ENCODE measurements at places on chromosomes 11 and 22.

- DNase-seq: no peak
These were observed 103.0 kb downstream of the FBXO7 start for GRCh38 chr22:32577591-32577990.

DNA sequence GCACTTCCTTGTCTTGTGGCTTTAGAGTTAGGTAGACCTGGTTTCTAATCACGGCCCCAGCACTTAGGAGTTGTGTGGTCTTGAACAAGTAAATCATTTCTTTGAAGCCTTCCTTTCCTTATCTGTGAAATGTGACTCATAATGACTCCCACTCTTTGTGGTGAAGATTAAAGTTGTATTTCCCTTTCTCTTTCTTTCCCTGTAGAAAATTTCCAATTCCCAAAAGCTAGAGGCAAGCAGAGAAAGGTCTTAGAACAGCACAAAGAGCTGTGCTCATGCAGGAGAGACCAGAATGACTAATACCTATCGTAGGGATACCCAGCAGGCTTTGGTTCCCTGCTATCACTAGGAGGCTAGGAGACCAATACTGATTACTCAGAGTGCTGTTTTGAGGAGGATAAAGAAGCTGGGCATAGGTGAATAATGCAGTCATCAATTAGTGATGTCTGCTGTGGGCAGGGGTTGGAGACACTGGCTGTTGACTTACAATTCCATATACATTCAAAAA lies 270.7 kb upstream of the SYN3 start:
- no peak for DNase-seq

DNA sequence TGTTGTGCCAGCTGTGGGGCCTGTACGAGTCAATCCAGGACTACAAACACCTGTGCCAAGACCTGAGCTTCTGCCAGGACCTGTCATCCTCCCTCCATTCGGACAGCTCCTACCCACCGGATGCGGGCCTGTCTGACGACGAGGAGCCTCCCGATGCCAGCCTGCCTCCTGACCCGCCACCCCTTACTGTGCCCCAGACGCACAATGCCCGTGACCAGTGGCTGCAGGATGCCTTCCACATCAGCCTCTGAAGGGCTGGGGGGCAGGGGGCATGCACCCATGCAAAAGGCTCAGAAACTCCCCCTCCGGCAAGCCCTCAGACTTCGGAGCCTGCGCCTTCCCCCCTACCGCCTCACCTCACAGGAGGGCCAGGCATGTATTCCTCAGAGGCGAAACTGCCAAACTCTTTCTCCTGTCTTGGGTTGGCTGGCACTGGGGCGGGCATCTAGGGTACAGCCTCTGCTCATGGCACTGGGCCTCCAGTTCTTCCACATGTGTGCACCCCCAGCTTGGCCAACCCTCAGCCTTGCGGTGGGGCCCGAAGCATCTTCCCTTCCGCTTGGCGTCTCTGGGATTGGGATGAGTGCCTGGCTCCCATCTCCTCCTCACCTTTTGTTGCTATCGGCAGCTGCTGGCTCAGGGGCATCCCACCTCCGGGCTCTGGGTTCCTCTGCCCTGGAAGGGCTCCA lies 1.2 kb downstream of the FAM89B start:
- DNase-seq: no peak

DNA sequence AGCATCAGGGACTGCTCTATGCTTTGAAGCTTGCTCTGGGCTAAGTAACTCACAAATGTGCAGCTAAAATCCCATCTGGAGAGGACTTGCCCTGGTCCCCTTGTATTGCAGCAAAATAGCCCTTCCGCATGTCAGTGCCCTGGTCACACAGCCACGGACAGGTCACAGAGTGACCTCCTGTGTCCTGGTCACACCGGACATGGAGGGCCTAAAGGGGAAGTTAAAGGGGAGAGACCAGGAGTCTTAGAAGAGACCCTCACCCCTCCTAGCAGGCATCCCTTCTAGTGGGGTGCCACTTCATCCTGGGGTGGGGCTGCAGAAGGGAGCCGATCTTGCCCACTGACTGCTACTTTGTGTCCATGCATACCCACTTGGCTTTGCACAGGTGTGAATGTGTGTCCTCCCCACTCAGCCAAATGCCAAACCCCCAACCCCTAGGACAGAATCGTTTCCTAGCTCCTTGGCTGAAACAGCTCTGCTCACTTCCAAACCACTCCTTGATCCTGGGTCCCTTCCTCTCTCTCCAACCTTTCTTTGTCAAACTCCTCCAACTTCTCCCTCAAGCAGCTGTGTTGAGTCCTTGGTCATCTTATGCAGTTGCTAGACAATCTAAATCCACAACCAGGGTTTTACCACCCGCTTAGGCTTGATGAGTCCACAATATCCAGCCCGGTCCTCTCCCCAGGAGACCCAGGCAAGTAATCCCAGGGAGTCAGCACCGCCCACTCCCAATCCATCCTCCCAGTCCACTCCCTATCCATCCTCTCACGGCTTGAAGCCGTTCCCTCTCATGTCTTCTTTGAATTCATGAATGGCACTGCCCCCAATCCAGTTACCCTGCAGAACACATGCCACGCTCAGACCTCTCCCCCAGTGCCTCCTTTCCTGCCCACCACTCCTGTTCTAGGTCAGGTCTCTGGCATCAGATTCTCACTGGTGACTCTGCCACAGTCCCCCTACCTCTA lies 3.3 kb upstream of the FXYD6 start:
- no peak for DNase-seq

DNA sequence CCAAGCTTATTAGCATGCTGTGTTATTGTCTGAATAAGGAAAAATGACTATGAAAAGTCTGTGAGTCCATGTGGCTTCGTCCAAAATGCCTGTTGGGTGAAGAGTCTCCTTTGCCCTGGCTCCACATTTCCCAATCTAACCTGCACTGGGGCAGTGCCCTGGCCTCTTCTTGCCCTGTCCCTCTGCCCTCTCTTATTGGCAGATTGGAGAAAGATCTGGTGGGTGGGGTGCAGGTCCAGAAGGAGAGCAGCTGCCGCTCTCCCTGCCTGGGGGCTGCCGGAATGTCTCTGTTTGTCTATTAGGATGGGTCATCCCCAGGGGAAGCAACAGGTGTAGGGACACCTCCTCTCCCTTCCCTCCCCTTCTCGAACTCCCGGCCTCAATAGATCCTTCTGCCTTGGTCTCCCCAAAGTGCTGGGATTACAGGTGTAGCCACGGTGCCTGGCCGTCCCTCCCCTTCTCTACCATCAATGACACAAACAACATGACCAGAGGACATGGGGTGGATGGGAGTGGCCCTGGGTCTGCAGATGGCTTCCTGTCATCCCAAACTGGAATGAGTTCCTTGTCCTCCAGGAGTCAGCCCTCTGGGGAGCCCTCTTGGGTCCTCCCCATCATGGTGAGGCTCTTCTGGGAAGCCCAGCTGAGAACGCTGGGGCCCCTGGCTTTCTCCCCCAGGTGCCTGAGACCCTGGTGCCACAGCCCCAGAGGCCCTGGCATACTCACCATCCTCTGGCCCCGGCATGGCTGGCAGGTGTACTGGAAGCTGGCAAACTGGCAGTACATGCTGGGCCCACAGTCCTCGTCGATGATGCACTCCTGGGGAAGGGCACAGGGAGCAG lies 40.5 kb downstream of the DKK3 start:
- DNase-seq: no peak

GRCh38 chr11:64687204-64687603 lies 35.8 kb downstream of the NRXN2 start:
- no peak for DNase-seq

All from HCEC 1CT (cell line).